ENCODE measurements at places on chromosomes 7 and 10.

DNA sequence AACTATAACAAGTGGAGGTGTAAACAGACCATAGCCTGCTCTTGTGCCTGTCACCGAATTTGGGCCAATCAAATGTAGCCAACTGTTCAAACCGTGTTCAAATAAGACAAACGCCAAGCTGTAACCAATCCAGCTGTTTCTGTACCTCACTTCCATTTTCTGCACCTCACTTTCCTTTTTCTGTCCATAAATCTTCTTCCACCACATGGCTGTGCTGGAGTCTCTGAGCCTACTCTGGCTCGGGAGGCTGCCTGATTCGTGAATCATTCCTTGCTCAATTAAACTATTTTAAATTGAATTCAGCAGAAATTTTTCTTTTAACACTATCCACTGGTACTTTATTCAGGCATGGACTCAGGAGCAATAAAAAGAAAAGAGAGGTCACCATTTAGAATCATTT, 29.9 kb upstream of the COL1A2 start:
- DNase-seq: peak; percentile 67

DNA sequence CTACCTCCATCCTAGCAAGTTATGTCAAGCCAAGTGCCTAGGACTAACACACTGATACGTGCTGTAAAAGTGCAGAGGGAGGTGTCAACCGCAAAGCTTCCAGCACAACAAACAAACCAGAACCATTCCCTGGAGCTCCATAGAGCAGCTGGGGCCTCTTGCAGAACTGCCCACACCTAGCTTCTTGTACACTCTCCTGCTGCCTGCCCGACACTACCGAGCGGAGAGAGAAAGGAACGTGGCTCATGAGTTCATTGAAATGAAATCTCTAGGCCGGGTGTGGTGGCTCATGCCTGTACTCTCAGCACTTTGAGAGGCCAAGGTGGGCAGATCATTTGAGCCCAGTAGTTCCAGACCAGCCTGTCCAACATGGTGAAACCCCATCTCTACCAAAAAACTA, 73.5 kb downstream of the MKI67 start:
- no peak for DNase-seq

DNA sequence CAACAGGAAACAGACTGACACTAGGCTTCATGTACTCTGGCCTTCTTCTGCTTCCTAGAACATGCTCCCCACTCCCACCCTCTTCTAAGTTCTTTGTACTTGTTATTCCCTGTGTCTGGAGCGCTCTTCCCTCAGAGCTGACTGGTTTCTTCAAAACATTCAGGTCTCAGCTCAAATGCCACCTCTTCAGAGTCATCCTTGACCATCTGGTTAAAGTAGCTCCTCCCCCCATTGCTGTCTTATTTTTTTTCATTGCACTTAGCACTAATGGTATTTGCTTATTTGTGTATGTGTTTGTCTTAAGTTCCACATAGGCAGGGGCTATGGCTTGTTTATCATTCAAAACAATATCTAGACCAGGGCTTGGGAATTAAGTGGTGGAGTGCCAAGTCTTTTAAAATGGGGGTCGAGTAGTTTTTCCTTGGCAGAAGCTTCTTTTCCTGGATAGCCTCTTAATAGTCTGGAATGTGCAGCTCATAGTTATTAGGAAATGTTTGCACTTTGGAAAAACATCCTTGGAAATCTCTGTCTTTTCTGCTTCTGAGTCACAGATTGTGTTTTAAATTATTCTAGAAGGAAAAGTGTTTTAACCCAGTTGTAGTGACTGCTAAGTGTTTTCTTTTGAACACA, 60.0 kb downstream of the RALA start:
- peak; percentile 80 for DNase-seq

DNA sequence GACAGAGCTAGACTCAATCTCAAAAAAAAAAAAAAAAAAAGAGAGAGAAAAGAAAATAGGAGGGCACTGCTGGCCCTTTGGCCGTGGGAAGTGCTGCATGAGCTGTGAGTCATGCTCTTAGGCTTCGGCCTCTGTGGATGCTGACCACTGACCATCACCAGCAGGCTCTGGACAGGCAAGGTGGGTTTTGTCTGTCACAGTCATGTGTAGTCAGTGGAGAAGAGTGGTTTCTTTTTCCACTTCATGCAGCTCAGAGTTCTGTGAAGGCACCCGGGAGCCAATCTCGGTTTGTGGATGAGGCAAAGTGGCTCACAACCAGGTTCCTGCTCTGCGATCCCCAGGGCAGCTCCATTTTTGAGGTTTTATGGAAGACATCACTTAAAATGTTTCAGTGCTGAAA, 58.1 kb downstream of the PRTFDC1 start:
- DNase-seq: peak; percentile 51

GRCh38 chr10:63421591-63421990, 44.2 kb downstream of the JMJD1C start:
- no peak for DNase-seq

DNA sequence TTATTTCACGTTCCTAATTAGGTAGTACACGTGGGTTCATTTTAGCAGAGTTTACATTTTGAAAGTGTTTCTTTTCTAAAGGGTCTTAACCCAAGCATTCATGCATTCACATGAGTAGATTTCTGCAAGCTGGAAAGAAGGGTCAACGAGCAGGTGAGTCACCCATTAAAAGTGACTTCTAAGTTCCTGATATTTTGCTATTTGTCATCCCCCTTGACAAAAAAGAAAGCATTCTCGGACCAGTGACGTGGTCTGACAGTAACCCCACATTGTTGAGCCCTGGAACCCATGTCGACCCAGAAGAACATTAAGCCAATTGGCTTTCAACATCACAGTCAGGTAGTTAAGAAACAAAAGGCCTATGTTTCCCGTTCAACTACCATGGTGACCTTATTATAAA, 49.6 kb downstream of the ABCB5 start:
- DNase-seq: no peak

- DNase-seq: peak; percentile 66
Measured at GRCh38 chr7:128427289-128427891, 17.6 kb upstream of the IMPDH1 start.

GRCh38 chr7:153432063-153432462, 620.1 kb upstream of the DPP6 start:
- no peak for DNase-seq

DNA sequence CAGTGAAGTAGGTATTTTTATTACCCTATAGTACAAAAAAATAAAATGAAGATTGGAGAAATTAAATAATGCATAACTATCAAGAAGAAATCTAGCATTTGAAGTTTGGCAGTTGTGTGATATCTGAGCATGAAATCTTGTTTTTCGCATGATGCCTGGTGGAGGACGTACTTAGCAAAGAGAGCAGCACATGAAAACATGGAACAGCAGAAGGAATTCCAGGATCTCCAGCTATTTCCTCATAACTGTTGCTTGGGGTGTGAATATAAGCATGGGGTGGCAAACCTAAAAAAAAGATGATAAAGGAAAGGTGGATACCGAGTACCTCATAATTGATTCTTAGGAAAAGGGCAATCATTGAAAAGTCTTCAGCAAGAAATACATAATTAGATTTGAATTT, 174.3 kb upstream of the FAM3C start:
- no peak for DNase-seq

DNA sequence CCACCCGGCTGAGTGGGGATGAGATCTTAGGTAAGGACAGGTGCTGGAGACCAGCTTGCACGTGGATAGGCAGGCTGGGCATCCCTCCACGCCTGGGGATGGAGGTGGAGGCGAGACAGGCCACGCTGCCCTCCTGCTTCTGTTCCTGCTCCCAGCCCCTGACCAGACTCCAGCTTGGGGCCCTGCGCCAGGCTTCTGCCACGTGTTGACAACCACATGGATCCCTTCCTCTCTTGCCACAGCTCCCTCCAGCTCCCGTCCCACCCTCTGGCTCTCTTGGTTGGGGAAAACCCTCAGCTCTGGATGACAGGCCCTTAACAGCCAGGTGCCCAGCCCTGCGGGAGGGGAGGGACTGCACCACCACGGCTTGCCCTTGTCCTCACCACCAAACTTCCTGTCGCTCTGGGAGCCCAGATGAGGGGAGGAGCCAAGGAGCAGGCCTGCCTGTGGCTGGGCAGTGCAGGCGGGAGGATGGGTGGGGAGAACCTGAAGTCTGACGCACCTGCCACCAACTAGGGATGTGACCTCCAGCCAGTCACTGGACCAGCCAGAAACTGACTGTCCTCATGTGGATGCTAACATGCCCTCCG, 36.0 kb downstream of the KCNH2 start:
- DNase-seq: no peak

GRCh38 chr10:132888898-132889490, 53.4 kb downstream of the CFAP46 start:
- DNase-seq: no peak

DNA sequence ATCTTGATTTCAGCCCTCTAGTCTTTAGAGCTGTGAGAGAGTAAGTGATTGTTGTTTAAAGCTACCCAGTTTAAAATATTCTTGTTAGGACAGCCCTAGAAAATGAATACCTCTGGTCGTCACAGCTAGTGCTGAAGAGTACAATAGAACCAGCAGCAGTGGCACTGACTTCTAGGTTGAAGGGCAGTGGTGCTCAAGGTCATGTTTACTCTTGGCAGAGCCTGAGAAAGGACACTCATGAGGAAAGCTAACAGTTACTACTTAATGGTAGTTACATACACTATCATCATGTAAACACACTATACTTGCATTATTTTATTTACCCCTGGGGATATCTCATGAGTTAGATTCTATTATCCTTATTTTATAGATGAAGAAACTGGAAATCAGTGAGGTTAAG, 323.0 kb downstream of the SH2D4B start:
- DNase-seq: no peak

- DNase-seq: no peak
Measured at GRCh38 chr7:2215851-2216250, 16.9 kb downstream of the MAD1L1 start.

- no peak for DNase-seq
Measured at GRCh38 chr10:73408978-73409521, 4.8 kb downstream of the ANXA7 start.

- DNase-seq: no peak
Measured at GRCh38 chr7:149790754-149791360, 17.5 kb upstream of the ZNF467 start.

DNA sequence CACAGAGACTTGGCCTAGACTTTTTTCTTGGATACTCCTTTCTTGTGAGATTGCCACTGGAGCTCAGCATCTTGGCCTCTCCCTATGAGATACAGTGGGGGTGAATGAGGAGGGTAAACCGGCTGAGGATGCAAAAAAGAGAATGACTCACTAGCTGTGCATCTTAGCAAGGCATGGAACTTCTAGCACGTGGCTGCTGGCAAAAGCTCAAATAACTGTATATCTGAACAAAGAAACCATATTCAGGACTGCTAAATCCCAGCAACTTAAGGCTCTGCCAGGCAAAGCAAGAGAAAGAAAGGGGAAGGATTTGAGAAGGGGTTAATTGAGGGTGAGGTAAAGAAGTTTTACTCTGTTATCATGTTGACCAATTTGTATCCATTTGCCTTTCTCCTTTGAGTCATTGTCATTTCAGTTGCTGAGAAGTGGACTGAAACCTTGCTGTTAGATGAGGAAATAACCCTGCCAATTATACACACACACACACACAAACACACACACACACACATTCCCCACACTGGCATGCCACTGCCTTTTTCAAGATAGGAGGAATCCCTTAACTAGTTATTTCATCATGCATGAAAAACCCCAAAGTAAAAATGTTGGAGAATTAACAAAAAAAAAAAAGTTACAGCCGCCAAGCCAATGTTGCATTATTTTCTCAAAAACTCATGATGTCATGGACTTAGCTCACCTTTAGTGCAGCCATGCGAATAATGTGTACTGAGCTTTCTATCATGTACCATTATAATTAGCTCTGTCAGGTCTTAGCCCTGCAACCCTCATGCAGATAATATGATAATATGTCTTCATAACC, 997.3 kb downstream of the LRMDA start:
- DNase-seq: peak; percentile 99

- DNase-seq: no peak
Measured at GRCh38 chr7:104550362-104550761, 222.0 kb downstream of the LHFPL3 start.

DNA sequence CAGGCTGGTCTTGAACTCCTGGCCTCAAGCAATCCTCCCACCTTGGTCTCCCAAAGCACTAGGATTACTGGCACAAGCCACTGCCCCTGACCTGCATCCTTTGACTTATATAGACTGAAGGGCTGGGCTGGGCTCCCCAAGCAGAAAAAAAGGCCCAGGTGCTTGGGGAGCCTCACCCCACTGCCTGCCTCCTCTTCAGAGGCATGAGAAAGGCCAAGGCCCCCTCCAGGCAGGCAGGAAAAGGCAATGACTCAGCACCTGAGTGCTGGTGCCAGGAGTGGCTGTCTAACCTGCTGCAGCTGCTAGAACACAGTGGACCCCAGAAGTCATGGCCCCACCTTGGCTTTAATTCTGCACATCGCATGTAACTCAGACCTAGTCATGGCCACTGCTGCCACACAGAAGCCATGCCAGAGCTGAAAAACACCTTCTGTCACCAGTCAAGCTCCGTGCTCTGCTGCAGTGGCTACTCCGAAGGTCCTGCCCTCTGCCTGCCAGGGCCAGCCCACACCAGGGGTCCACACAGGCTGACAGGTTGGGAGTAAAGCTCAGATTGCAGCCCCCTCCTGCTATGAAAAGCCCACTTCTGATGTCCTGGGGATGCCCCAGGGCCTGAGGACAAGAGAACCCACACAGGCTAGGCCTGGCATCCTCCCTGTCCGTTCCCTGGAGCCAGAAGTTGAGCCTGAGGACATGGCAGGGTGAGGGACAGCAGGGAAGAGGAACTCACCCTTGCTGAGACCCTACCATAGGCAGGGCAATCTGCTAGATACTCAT, 48.5 kb downstream of the GRID1 start:
- DNase-seq: no peak

- DNase-seq: peak; percentile 72
Measured at GRCh38 chr7:38368191-38368605, 94.8 kb upstream of the TARP start.

GRCh38 chr7:75042286-75042685, 31.3 kb downstream of the RCC1L start:
- peak; percentile 25 for DNase-seq

DNA sequence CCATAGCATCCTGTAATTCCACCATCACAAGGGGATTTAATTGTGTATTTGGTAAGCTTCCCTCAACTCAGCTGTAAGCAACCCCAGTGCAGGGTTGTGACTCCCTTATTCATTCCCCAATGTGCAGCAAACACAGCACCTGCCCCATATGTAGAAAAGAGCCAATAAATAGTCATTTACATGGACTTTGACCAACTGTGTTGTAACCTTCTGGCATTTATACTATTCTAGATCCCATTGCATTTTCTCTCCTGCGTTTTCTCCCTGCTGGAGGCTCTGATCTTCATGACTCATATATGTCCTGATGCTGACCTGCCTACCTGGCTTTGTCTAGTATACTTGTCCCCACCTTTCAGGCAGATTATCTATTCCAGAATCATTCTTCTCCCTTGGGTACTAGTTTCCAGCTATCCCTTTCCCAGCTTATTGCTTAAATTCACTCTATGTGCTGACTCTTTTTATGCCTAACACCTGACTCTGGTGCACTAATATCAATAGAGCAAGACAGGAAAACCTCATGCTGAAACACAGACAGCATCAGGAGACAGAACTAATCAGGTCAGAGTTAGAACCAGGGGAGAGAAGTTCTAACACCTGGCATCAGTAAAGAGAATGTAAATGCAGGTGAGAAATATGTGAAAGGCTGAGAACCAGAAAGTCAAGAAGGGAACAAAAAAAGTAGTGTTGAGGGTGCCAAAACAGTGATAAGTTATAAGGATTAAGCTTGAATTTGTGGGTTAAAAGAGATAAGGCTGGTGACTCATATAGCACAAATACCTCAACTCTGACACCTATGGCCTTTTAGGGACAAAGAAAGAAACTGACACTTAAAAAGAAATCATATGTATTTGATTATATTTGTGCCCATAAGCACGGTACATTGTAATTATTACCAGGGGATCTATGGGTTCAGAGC, 402.7 kb downstream of the IPMK start:
- DNase-seq: no peak
